ENCODE measurements at places on chromosomes 3 and 15.

DNA sequence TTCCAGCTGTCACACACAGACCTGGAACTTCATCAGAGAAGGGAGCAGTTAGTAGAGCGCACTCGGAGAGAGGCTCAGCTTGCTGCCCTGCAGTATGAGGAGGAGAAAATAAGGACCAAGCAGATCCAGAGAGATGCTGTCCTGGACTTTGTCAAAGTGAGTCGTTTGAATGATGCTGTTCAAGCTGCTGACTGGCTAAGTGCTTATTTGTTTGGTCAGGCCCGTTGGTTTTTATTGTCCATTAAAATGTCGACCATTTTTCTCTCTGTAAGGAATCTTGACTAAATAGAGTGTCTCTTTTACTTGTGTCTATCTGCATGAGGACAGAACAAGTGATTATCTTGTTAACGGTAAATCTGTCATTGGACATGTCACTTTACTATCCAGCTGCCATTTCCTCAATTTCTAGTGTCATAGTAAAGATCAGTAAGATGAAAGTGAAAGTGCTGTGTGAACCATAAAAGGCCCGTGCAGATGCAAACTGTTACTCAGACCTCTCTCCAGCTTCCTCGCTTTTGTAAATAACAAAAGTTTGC is 56.9 kb downstream of the LRCH3 start:
- no peak for DNase-seq

- DNase-seq: no peak
Observed at GRCh38 chr3:5473471-5473870, 286.0 kb downstream of the EDEM1 start.

- DNase-seq: no peak
Observed at GRCh38 chr3:100271522-100271921, 10.7 kb downstream of the TBC1D23 start.

DNA sequence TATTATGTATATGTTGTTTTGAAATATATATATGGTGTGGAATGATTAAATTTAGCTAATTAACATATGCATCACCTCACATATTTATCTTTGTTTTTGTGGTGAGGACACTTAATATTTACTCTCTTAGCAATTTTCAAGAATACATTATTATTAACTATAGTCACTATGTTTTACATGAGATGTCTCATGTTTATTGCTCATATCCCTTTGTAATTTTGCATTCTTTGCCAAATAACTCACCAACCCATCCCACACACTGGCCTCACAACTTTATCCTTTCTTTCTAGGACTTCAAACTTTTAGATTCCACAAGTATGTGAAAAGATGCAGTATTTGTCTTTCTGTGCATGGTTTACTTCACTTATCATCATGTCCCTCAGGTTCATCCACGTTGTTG is 950.2 kb upstream of the CADM2 start:
- no peak for DNase-seq

DNA sequence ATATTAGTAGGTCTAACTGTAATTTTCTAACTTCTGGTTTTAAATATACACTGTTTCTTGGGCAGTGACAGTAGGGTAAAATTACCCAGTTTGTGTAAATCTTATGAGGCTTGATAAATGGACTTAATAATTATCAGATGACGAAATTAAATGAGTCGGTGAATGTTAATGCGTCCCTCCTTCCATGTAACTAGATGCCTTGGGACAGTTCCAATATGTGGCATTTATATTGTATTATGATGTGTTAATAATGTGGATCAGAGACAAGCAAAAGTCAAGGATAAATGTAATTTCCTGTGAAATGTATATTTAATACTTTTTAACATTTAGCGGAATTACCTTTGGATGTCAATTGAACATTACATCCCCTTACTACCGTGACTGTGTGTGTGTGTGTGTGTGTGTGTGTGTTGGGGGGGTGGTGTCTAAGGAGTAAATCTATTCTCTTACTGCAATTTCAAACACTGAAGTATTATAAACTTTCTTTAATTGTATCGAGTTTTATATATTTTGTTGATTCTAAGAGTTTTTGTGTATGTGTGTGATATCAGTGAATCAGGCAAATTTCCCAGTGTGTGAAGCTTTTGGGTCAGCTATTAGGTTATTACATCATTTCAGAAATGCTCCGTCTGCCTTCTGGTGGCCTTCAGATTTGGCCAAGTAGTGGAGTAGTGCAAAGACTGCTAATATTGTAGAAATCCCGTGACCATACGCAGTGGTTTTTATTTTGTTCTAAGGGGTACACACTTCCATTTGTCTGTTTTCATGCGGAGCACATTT is 50.1 kb downstream of the CNTN4 start:
- no peak for DNase-seq

GRCh38 chr3:14125193-14126016 is 553 bp downstream of the TMEM43 start:
- peak; percentile 81 for DNase-seq

GRCh38 chr3:184738982-184739381 is 27.1 kb upstream of the MAGEF1 start:
- no peak for DNase-seq

DNA sequence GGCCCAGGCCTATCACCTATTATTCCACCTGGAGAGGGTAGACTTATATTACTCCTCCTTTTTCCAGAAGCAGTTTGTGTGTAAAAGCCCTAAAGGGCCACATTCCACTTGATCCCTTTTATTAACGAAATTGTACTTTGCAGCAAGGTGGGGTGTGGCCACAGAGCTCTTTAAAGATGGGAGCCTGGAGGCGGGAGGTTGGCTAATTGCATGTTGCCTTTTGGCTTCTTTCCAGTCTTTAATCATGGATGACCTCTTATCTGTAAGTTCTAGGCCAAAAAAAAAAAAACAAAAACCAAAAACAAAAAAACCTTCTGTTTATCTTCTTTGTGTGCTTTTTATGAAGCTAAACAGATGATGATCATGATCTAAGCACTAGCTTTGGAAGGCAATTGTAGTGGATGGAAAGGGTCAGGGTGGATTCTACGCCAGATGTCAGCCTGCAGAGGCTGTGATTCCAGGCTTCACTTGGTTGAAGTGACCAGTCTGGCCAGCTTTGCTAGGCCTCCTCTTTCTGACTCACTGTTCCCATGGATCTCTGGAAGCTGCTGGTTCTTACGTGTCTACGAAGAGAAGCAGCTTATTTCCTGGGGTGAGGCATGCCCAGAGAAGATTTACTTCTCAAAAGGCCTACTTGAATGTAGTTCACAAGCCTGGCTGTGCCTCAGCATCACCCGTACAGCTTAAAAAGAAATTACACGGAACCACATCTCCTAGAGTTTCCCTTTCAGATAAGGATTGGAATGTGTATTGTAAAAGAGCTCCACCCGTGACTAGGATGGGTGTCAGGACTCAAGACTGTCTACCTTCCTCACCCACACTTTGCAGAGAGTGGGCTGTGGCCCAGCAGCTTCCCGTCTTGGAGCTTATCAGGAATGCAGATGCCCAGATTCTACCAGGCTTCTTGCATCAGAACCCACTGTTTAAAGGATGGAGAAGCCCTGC is 330.9 kb upstream of the C2CD4B start:
- no peak for DNase-seq

- DNase-seq: no peak
Observed at GRCh38 chr15:38242055-38242454, 10.6 kb upstream of the SPRED1 start.

DNA sequence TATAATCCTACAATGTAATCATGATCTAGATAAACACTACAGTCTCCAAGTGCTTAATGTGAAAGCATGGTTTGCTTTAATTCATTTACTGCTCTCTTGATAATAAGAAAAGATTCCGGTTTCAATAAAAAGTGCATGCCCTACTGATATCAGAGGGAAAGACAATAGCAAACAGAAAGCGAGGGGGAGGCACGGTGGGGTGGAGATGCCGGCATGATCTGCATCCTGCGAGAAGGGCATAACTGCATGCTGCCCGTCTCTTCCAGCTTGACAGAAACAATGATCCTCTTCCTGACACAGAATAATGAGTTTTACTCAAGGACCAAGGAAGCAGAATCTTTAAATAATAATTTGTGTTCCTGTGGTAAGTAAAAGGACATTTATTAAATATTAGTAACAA is 51.7 kb downstream of the GOLIM4 start:
- no peak for DNase-seq

DNA sequence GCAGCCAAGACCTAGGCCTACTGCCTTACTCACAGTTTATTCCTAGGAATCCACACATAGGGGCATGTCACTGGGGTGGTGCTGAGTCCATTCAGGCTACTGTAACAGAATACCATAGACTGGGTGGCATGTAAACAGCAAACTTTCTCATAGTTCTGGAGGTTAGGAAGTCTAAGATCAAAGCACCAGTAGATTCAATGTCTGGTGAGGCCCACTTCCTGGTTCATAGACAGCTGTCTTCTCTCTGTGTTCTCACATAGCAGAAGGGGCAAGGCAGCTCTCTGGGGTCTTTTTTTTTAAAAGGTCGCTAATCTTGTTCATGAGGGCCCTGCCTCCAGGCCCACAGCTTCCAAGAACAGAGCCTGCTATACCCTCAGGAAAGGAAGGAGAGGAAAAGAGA is 113.9 kb upstream of the MANF start:
- no peak for DNase-seq

GRCh38 chr15:39621210-39621609 is 40.3 kb downstream of the THBS1 start:
- DNase-seq: no peak

DNA sequence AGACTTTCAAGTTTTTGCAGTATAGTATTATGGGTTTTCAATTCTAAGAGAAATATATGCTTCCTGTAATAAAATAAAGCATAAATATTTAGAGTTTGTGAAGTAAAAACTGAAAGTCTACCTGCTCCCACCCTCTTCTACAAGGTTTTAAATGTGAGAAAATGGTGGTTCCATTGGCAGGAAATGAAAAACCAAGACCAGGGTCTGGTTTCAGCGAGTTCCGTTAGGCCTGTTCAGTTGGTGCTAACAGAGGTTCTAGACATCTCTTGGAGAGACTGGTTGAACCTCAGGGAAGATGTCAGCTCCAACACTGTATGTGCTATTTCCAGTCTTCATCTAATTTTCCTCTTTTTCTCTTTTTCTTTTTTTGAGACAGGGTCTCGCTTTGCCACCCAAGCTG is 11.8 kb upstream of the MYO1E start:
- DNase-seq: no peak

GRCh38 chr3:110650741-110651140 is 420.9 kb upstream of the NECTIN3 start:
- no peak for DNase-seq

DNA sequence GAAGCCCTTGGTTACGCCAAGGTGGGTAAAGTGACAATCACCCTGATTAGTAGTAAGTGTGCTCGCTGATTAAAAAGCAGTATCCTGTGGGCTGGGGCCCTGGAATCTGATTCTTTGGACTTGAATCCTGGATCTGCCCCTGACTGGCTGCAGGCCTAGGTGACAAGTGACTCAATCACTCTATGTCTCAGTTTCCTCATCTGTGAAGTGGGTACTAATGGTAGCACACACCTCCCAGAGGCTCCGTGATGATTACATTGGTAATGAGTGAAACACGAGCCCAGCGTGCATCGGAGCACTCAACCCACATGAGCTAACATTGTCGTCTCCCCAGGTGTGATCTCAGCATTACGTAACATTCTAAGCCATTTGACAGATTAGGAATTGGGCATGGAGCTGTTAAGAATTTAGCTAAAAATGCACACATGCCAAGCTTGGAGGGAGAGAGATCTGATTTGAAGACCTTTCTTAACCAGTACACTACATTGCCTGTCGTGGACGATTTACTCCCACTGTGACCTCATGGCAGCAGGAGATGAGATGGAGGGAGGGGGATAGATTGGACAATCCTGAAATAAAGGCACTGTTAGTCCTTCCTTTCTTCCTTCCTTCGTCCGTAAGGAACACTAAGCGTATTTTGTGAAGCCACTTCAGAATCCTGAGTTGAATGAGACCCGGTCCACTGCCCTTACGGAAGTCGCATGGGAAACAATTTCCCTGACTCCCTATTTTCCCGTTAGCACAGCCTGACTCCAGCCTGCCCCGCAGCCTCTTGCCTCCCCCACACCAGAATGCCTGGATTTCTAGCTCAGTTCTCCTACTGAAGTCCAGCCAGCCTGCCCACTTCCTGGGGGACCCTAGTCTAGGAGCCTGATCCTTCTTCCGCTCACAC is 32.1 kb downstream of the MGLL start:
- no peak for DNase-seq

GRCh38 chr3:7973006-7973405 is 528.6 kb upstream of the LMCD1 start:
- no peak for DNase-seq

DNA sequence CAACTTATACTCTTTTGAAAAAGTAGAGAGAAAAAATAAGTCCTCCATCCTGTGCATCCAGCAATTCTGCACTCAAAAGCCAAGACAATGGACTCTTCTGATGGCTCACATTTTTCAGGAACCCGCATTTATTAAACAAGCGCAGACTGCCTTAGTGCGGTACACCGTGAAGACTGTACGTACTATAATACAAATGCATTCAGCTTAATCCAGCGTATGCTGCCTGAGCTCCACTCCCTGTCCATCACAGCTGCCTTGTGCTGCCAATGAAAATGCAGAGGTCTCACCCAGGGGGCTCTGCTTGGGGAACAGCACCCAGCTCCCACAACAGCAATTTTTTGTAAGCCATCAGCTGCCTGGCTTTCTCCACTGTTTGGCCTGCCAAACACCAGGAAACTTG is 350.9 kb downstream of the ULK4 start:
- no peak for DNase-seq

DNA sequence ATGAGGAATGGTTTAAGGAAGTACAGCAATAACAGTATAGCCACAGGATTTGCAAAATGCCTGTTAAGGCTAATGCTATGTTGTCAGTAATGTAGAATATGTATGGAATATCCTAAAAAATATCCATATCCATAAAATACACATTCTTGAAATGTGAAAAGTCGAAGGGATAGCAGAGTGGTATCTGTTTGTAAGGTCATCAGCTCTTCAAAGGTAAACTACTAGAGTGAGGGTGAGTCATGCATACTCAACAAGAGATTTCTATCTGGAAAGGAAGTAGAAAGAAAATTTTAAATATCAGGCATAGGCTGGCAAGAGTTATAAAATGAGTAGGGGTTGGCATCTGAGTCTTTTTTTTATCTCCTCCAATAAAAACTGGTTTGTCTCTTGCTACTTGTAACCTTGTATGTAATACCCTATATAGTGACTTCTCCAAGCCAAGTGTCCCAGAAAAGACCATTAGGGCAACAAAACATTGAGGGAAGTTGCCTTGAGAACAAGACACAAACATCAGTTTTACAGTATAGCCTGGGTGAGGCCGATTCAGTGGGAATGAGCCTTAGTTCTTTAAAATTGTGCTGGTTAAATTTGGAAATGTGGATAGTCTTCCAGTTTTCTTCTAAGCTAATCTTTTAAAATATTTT is 103.1 kb downstream of the SPATA16 start:
- no peak for DNase-seq

- peak; percentile 34 for DNase-seq
Observed at GRCh38 chr15:69973102-69973714, 124.5 kb downstream of the TLE3 start.

DNA sequence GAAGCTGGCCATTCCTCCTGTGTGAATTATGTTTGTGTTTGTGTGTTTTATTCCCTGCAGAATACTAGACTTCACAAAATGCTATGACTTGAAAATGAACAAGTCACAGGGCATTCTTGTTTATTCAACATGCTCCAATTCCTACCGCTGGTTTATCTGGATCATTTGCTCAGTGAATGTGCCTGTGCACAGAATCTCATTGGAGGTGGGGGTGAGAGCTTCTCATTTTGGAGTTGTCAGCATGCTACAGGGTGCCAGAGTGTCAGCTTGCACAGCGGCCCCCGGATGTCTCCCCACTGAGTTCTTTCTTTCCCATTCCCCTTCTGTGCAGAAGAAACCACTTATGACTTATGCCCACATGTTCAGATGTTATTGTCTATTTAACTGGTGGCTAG is 428.7 kb downstream of the ROBO2 start:
- DNase-seq: no peak

Measured in RCC 7860 (cell line).